Tongue (tissue), 3 donors: ENCODE measurements at places on chromosomes 13 and 19. TPM values are rescaled to one million over a fixed set of nuclear protein-coding genes. Genes with fewer than 3 reads are reported as not detected.

Gene CYP2F1
- total RNA-seq: 3.1 TPM

Gene C13orf42
- total RNA-seq: not detected

Gene MBD3L3
- total RNA-seq: not detected

Gene CEACAM6
- 6.7 TPM for total RNA-seq

Gene LRRC25
- total RNA-seq: 1.8 TPM

Gene PTOV1
- total RNA-seq: 78.4 TPM

Gene ATP4B
- not detected for total RNA-seq

Gene CEACAM21
- 2.6 TPM for total RNA-seq

Gene ANKRD10
- total RNA-seq: 201 TPM

Gene MISP3
- 1.5 TPM for total RNA-seq

Gene MEX3D
- total RNA-seq: 27.3 TPM

Gene PPP1R15A
- total RNA-seq: 64.0 TPM

Gene NACC1
- total RNA-seq: 16.2 TPM

Gene ERICH6B
- total RNA-seq: not detected

Gene ZNF492
- total RNA-seq: 1.6 TPM

Gene PCDH9
- total RNA-seq: 6.9 TPM
